ENCODE measurements at places on chromosomes 6 and 20.

- no peak for DNase-seq
These were observed 9.9 kb upstream of the ARHGAP40 start for GRCh38 chr20:38591474-38592410.

- no peak for DNase-seq
These were observed 64.3 kb downstream of the ADTRP start for GRCh38 chr6:11714116-11714797.

GRCh38 chr6:28794175-28795002 lies 129.4 kb downstream of the TRIM27 start:
- peak; percentile 61 for DNase-seq

DNA sequence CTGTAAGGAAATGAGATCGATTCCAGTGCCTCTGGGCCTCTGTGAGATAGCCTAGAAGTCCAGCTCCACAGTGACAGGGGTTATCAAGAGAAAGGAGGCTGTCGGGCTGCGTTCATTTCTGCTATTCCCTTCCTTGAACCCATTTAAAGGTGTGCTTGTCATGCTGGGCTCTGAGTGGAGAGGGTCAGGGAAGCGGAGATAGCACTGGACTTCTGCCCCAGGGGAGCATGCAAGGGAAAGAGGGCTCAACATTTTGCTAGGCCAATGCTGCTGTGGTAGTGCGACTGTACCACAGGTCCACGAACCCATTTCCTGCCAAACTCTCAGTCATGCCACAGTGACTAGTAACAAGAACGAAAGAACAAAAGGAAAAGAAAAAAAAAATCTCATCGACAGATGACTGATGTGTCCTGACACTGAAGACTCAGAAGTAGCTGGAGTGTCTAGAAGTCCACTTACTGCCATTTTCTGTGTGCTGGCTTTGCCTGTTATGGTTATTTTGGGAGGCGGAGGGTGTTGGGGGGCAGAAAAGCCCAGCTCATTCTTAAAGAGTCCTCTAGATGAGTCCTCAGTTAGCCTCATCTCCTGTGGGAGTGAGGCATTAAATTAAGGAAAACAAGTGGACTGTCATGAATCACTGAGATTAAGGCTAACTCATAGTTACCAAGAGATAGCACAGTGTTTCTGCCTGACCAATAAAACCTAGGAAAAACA lies 8.1 kb downstream of the NEDD9 start:
- DNase-seq = no peak

- DNase-seq = peak; percentile 38
These were observed 29.8 kb downstream of the SMPDL3A start for GRCh38 chr6:122818866-122819265.
